Nucleus accumbens (tissue), 56 donors: ENCODE measurements at places on chromosomes 2 and 18.

GRCh38 chr2:196957442-196957841 lies 30.9 kb upstream of the PGAP1 start:
- no peak for DNase-seq

- no peak for DNase-seq
Measured at GRCh38 chr2:135149251-135149650, 97.2 kb downstream of the RAB3GAP1 start.

GRCh38 chr18:21912339-21913239 lies 172.0 kb downstream of the MIB1 start:
- no peak for DNase-seq

GRCh38 chr2:206456078-206456754 lies 12.9 kb downstream of the ADAM23 start:
- DNase-seq, result no peak

- no peak for DNase-seq
Measured at GRCh38 chr2:72993147-72993932, 76.0 kb downstream of the EMX1 start.

- DNase-seq, result no peak
Measured at GRCh38 chr2:96891591-96892333, 21.9 kb upstream of the SEMA4C start.

GRCh38 chr18:5879479-5879882 lies 15.8 kb downstream of the TMEM200C start:
- DNase-seq, result no peak
